ENCODE measurements at places on chromosomes 5 and 9.
A peak's percentile ranks its signal among the peaks of the same experiment; 100 is the strongest.

- no peak for DNase-seq
These were observed 92.4 kb upstream of the IFNK start for GRCh38 chr9:27431543-27432147.

DNA sequence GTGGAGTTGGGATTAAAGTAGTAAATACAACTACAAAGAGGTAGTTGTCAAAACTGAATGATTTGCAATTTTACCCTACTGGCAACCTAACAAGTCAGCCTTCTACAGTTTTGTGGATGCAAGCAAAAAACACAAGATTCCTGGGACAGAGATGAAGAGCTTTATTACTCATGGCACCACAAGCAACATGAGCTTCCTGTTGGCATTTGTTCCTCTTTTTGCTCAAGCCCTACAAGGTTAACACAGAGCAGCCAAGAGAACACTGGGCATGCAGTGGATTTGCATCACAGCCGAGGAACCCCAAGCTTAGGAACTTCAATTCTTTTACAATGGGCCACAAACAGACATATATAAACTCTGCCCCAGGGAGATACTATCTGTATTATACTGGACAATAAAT is 28.8 kb upstream of the DMAC1 start:
- DNase-seq, result no peak

- peak; percentile 10 for DNase-seq
These were observed 25.7 kb downstream of the ZMAT2 start for GRCh38 chr5:140725799-140726471.

GRCh38 chr5:108003178-108003577 is 332.4 kb upstream of the EFNA5 start:
- peak; percentile 6 for DNase-seq

DNA sequence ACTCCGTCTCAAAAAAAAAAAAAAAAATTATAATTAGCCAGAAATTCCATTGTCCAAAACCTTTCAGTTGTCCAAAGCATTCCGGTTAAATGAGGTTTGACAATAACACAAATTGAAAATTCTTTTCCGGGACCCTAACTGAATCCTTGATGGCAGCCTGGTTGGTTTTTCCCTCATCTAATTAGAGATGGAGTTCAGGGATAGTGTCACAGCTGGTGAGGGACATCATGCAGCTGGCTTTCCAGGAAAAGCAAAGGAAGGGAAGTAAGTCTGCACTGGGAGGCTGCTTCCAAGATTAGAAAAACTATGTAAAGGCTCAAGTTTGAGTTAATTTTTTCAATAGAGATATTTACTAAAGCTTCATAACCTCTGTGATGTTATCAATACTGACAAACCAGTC is 195.4 kb downstream of the ADAMTS12 start:
- no peak for DNase-seq

DNA sequence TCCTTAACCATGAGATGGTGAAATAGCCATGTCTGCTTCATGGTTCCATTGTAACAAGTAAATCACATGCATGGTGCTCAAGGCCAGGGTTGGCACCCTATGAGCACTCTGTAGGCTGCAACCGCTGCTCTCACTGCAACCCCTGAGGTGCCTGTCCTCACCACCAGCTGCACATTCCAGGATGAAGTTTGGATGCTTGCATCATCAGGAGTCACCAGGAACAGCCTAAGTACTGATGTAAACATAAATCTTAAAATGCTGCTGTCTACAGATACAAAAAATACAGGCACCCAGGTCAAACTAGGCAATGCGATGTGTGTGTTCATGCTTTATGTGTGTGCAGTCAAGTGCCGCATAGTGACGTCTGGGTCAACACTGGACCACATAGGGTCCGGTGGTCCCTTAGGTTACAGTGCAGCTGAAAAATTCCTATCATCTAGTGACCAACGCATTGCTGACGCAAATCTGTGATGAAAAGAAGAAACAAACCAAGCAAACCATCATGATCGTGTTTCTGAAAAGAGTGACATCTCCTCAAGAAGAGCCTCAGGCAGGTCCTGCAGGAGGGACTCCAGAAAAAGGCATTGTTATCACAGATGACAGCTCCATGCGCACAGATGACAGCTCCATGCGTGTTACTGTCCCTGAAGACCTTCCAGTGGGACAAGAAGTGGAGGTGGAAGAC is 234.8 kb downstream of the AUH start:
- DNase-seq, result no peak

GRCh38 chr5:4191703-4192102 is 596.1 kb downstream of the IRX1 start:
- no peak for DNase-seq

DNA sequence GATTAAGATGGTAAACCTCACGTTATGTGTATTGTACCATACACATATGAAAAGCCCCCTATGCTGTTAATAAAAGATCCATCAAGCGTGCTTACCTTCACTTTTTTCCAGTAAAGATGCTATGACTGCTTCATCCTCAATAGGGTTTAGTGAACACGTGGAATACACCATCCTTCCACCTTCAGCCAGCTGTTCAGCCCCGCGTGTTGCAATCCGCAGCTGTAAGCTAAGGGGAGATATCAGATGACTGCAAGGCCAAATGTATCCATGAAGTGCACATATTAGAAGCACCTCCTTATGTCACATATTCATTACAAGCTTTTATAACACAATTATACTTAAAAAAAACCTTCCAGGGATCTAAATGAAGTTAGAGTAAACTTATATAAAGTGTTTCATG is 16.2 kb downstream of the NSUN2 start:
- no peak for DNase-seq

DNA sequence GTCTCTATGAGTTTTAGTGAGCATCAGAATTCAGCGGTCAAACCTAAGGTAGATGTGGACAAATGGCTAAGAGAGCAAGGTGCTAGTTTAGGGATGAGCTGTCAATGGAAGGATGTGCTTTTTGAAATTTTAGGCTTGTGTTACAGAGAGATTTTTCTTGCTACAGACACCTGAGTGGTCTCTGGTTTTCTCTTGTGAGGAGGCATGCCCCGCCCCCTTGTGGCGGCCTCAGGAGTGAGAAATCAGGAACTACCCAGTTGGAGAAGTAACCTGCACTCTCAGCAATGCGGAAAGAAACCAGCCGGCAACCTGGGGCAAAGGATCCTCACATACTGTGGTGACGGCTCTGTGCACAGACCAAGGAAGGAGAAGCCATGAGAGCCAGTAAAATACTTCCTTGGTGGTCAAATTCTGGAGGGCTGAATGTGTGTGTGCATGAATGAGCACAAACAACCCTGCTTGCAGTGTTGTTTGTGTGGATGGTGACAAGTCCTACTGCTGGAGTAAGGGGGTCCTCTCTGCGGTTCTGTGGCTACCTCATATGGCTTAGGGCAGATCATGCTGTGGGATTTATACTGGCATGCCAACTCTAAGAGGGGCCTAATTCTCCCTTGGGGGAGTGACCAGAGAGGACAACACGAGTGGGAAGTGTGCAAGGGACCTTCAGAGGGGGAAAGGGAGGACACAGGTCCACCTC is 16.7 kb upstream of the HSD17B4 start:
- DNase-seq, result no peak

- DNase-seq, result no peak
These were observed 32.6 kb downstream of the CNTFR start for GRCh38 chr9:34556949-34557348.

DNA sequence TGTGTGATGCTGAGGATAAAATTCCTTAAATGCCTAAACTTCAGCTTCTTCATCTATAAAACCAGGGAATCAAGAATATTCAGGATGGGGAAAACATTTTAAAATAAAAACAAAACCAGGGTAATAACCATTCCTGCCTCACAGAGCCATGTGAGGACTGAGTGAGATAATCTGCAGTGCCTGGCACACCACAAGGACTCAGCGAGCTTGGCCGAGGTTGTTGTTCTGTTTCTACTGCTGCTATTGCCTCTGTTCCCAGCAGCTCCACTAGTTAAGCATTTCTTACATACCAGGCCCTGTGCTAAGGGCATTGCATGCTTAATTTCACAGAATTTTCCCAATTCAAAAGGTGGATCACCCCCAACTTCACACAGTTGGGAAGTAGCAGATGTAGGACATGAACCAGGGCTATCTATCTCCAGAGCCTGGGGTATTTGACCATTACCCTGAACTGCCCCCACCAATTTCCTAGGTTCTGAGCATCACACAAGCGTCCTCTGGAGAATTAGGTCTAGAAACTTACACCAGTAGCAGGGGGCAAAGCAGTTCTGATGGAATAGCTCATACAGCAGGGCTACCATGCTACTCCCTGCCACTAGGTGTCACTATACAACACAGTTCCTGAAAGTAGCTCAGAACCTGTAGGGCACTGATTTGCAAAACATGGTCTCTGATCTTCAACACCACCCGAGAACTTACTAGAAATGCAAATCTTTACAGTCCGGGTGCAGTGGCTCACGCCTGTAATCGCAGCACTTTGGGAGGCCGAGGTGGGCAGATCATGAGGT is 74.3 kb downstream of the LRSAM1 start:
- DNase-seq, result no peak

- no peak for DNase-seq
These were observed 2304.5 kb downstream of the MAT2B start for GRCh38 chr5:165809914-165810313.

DNA sequence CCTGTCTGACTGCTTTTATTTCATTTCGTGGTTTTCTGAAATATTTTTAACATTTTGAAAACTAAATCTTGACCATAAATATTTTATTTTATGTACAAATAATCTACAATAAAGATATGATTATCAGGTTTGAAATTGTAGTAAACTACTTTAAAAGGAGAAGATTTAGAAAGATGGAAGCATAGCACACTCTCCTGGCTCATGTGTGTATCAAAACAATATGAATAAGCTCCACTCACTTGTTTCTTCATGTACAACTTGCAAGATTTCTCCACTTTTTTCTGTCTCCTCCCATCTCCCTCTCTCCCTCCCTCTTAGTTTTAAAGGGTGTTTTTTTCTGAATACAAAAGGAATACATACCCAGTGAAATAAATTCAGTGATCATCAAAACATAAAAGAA is 15.4 kb upstream of the VPS13A start:
- DNase-seq, result no peak

- no peak for DNase-seq
These were observed 227.8 kb upstream of the TBCA start for GRCh38 chr5:78003919-78004318.

- no peak for DNase-seq
These were observed 14.1 kb upstream of the STRBP start for GRCh38 chr9:123282362-123283047.

- no peak for DNase-seq
These were observed 57.4 kb downstream of the LHFPL2 start for GRCh38 chr5:78591138-78591612.

DNA sequence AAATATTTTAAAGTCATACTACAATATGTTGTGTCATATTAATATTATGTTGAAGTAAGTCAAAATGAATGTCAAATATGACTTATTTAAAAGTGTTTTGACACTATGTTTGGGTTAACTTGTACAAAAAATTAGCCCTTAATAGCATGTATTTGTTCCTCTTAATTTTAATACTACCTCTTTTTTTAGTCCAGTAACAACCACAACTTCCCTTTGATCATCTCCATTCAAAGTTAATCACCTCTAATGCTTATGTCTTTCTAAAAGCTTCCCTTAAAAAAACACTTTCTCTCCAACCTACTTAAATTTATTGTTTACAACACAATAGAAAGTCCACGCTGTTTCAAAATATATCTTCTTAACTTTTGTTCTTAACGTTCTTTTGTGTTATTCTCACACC is 9.6 kb downstream of the SLCO4C1 start:
- no peak for DNase-seq

DNA sequence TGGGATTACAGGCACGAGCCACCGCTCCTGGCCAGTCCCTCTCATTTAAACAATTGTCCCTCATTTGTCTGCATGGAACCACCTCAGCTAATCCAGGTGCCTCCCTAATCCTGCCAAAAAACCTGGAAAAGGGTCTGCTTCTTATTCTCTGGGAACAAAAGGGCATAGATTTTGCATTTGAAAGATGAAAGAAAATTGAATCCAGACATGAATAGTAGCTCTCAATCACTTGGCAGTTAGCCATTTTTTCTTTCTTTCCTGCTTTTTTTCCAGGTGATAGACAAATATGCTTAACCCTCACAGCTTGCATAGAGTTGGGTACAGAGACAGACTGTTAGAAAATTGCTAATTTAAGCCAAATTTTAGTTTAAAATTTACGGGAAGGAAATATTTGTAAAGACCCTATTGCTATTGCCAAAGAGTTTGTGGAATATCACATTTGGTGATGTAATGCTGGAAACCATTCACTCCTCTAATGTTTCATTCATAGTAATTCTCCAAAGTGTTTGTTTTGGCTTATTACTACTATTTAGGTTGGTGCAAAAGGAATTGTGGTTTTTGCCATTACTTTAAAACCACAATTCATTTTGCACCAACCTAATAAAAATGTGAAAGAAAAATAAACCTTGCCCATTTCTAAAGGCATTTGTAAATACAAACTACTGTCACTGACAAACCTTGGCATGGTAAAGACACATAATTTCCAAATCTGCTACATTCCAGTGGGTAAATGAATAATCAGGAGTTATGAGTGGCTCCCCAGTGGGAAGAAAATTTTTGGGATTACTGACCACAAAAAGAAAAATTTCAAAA is 80.5 kb upstream of the JAK2 start:
- no peak for DNase-seq

GRCh38 chr5:51829230-51829629 is 446.0 kb downstream of the ISL1 start:
- DNase-seq, result no peak

GRCh38 chr5:171544913-171545765 is 125.7 kb downstream of the FGF18 start:
- no peak for DNase-seq

GRCh38 chr5:139747583-139748504 is 47.8 kb upstream of the PSD2 start:
- DNase-seq, result no peak

DNA sequence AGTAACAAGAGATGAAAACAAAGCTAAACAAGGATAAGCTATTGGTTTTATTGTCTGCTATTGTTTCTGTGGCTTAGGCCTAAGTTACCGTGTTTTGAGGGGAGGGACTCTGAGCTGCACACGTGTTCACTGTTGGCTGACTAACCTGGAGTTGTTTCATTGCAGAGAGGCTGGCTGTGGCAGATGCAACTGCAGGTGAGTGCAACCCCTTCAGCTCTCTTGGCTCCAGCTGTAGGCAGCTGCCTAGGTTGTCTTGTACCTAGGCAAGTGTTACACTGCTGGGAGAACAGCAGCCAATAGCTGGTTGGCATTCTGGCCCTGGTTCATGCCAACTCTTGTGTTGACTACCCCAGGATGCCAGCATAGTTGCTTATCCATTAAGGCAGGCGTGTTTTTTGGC is 17.6 kb upstream of the MATR3 start:
- DNase-seq, result no peak

DNA sequence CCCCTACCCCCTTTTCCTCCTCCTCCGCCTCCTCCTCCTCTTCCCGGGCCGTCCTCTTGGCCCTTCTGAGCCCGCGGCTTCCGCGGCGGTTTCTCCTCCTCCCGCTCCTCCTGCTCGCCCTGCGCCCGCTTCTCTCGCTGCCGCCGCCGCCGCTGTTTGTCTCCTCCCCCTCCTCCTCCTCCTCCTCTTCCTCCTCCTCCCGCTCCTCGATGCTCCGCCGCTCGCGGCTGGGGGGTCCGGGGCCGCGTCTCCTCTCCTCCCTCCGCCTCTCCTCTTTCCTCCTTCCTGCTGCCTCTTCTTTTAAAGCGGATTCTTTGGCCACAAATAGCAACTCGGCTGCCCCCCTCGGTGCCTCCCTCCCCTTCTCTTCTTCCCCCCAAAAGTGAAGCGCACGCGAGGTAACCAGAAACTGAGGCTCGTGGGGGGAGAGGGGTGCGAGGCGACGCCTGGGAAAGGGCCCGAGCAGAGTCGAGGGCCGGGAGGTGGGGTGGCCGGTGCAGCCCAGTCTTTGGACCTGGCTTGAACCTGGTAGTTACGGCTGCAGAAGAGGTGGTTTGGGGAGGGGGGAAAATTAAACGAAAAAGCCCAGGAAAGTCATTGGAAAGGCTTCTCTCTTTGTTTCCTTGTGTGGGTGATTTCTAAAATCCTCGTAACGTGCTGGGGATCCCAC is 1058.5 kb upstream of the DMAC1 start:
- DNase-seq, result no peak
